CD4-positive, alpha-beta T cell treated with Interleukin-17A for 1 hour (primary cell): ENCODE measurements at places on chromosomes 12 and 14.

DNA sequence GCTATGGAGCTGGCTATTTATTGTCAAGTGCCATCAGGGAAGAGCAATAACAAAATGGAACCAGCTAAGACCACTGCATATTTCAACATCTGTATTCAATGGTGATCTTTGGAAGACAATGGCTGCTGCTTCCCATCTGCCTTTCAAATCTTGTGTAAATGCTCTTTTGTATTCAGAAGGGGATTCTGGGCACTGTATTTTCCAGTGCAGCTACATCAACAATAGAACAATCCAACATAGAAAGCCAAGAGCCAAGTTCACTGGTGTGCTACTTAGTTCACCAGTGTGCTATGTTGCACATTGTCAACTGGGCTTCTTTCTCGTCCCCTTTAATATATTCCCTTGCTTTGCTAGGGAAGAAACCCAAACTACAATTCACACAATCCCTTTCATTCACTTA lies 128.8 kb upstream of the OR4E1 start:
- no peak for DNase-seq

DNA sequence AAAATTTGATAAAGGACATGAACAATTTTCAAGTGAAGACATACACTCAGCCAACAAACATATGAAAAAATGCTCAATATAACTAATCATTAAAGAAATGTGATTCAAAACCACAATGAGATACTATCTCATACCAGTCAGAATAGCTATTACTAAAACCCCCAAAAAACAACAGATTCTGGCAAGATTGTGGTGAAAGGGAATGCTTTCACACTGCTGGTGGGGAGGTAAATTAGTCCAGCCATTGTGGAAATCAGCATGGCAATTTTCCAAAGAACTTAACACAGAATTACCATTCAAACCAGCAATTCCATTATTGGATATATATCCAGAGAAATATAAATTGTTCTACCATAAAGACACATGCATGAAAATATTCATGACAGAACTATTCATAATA lies 18.7 kb upstream of the TAS2R14 start:
- DNase-seq: no peak

GRCh38 chr12:65649126-65649525 lies 175.2 kb upstream of the HMGA2 start:
- no peak for DNase-seq

DNA sequence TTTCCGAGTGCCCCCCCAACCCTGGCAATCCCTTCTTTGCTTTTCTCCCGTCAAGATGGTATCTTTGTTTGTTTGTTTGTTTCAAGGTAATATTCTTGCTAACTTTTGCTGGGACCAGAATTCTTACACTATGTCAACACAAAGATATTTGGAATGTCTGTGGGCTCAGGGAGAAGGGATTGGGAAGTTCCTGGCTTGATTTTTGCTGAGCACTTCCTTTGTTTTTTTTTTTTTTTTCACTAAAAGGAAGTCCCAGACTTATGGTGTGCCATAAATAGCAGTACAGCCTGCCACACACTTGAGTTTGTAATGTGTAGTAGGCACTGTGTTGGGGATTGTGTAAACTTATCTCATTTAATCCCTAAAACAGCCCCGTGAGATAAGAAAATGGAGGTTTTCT lies 11.2 kb upstream of the RNU6-7 start:
- DNase-seq: no peak

- DNase-seq: no peak
These were observed 35.4 kb upstream of the GUCY2C start for GRCh38 chr12:14731821-14732220.

DNA sequence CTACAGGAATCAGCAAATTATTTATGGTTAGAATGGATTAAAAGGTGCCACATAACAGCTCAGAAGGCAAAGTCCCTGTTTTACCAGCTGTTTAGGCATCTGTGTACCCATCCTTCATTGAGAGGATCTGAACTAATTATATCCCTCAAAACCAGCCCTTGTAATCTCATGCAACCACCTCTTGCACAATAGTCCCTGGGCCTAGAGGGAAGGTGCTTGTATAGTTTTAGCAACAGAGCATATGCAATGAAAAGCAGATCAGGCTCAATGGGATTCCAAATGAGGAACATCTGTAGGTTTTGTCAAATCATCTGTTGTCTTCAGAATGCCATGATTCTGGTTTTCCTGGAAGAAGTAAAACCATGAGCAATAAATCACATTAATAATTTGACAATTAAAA lies 26.0 kb upstream of the GLIPR1L2 start:
- DNase-seq: no peak

- no peak for DNase-seq
These were observed 98.8 kb upstream of the NTF3 start for GRCh38 chr12:5333096-5333495.

- peak; percentile 37 for DNase-seq
These were observed 266.4 kb upstream of the USP15 start for GRCh38 chr12:61993734-61994345.

DNA sequence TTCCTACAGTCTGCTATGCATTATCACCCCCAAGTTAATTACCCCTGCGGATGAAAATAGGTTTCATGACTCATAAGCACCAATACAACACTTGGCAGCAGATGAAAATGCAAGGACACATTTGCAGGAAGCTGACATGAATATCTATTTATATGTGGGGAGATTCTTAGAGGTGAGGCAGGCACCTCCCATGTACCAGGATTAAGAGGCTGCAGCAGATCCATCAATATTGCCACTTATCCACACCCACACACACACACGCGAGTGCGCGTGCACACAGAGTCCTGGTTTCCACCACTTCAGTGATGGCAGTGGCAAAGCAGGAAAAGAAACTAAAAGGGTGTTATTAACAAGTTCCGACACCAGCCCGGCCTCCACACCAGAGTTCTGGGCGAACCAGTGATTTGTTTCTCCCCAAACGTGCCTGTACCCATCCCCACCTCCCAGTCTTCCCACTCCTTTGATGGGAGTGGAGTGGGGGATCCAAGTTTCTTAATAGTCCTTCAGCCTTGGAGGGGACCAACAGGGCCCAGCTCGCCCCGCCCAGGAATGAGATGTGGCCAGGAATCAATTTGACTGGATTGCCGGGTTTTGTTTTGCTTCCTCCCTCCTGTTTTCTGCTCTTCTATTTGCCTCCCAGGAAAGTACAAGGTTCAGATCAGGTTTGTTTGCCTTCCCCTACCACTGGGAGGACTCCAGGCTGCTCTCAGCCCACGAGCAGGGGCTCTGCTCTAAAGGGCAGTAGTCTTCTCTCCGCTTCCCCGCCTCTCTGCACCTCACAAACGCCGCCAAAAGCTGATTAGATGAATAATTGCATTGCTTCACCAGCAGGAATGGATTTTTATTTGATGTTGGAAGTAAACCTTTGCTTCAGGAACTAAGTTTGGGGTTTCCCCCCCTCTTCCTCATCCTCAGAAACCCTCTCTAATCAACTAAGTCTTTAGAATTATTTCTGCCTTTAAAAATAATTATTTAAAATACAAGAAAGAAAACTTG lies 5.2 kb downstream of the IRF2BPL start:
- DNase-seq: peak; percentile 14

DNA sequence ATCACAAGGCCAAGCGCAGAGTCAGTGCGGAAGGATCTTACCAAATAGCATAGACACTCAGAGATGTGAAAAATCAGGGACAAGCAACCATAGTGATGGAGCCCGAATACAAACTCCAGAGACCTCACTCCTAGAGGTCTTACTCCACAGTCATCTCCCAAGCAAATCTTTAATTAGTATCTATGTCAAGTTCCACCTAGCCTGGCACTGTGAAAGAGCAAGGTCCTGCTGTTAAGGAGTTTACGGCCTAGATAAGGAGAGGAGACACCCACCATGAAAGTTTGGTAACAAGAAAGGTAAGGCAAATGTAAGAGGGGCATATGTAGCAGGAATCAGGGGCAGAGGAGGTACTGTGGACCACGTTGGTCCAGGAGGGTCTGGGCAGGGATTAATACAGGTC lies 7.4 kb upstream of the PLEKHG6 start:
- DNase-seq: no peak

DNA sequence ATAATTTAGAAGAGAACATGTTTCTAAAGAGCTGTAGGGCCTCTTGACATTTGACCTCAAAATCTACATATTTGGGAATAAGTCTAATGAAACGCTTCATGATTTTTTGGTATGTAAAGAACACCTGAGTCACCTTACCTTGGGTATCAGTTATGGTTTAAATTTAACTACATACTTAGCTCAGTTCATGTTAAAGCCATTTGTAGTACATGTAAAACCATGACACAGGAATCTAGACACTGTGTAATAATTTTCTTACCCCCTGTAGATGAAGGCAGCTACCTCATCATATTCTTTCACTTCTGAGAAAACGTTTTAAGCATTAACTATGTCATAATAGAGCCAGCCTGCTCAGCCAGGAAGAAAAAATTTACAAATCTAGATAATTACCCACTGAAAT lies 105.8 kb upstream of the CPNE8 start:
- DNase-seq: no peak

GRCh38 chr12:75550401-75551240 lies 39.2 kb upstream of the KRR1 start:
- DNase-seq: no peak

GRCh38 chr14:61528591-61529021 lies 166.7 kb upstream of the HIF1A start:
- peak; percentile 20 for DNase-seq

- DNase-seq: no peak
These were observed 23.0 kb upstream of the KCNJ8 start for GRCh38 chr12:21797539-21797938.

DNA sequence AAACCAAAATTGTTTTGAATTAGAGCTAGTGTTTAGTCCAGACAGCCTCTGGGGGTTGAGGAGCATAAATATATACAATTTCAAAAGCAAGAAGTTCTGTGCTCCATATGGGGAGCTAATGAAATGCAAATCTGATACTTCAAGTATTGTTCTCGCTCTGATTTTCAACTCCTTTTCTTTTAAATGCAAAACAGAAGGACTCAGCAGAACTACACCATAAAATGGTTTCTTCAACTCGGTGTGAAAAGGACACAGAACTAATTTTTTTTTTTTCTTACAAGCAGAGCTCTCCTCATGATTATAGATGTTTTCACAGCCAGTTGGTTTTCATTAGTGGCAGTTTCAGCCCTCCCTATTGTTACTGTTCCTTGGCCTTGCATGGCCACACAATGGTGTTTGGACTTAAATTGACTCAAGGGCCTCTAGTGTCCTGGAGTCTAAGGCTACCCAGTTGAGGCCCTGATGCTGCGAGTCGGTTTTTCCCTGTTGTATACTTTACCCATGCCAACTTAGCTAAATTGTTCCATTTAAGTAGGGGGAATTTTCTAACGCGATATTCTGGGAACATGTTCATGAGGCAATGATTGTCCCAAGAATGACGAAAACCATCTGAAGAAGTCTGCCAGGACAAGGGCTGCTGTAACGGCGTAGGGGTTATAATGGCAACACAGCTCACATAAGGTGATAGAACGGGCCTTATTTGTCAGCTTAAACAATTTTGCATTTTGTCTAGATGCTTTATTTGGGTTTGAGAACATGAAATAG lies 120.3 kb downstream of the GPR135 start:
- no peak for DNase-seq

DNA sequence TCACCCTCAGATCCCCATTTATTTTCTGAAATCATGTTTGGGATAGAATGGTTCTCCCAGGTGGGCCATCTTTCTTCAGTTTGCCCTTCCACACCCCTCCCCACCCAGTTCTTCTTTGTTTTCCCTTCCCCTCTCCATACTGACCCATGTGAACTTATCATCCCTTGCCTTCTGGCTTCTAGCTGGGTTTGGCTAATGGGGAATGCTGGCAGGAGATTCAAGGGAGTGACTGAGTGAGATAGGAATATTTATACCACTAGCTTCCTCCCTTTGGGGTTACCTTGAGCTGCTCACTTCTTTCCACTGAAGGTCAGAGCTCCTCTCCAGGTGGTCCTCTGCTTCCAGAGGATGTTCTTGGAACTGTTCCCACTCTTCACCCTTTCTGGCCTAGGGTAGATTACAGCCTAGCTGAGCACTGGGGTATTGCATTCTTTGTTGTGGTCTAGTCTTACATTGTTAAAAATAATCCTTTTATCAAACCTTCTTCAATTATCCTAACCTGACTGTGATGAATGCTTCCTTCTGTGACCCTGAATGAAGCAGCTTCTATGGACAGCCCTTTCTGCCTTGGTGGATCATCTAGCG lies 88.3 kb upstream of the ATP2B1 start:
- DNase-seq: no peak

GRCh38 chr12:81022531-81022930 lies 55.3 kb upstream of the ACSS3 start:
- DNase-seq: no peak

GRCh38 chr12:37546901-37547475 lies 769.6 kb upstream of the ALG10B start:
- no peak for DNase-seq

- no peak for DNase-seq
These were observed 6.4 kb downstream of the NGB start for GRCh38 chr14:77264466-77265186.

- peak; percentile 69 for DNase-seq
These were observed 3.2 kb downstream of the MLXIP start for GRCh38 chr12:122081697-122082221.

GRCh38 chr14:52266782-52267181 lies 716 bp upstream of the PTGDR start:
- no peak for DNase-seq

DNA sequence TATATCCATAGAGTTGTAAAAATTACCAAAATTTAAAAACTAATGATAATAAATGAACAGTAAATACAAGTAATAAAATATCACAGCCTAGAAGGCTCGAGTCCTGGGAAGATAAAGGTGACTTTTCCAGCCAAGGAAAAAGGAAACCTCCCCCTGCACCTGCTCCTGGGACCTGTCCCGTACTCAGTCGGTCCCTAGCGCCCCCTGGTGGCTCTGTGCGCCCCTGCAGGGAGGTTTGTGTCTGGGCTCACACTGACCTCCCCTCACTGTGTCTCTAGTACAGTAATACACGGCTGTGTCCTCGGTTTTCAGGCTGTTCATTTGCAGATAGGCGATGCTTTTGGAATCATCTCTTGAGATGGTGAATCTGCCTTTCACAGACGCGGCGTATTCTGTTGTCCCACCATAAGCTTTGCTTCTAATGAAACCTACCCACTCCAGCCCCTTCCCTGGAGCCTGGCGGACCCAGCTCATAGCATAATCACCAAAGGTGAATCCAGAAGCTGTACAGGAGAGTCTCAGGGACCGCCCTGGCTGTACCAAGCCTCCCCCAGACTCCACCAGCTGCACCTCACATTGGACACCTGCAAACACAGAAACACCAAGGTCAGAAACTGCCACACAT lies 1030.4 kb downstream of the TMEM121 start:
- peak; percentile 71 for DNase-seq

DNA sequence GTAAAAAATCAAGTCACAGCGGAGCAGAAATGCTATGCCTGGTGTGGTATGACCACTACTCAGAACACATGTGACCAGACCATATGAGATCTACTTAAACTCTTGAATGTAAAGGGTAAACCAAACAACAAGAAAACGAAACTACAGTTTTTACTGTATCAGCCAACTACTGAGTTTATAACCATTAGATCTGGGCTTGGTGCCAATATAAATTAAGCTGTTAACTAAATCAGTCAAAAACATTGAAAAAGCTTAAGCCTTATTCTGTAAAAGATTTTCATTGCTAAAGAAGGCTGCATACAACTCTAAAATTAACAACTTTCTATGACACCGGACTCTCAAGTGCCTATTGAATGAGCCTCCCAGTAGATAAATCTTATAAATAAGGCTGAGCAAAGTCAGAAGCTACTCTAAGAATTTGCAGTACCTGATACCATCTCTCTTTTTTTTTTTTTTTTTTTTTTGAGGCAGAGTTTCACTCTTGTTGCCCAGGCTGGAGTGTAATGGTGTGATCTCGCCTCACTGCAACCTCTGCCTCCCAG lies 35.4 kb downstream of the SPTLC2 start:
- DNase-seq: peak; percentile 52

GRCh38 chr12:4383304-4383865 lies 3.9 kb upstream of the FGF23 start:
- DNase-seq: no peak

GRCh38 chr12:7705846-7706245 lies 5.4 kb upstream of the DPPA3 start:
- DNase-seq: no peak
